AG10803 (cell line): ENCODE measurements at places on chromosomes 6 and 20.

GRCh38 chr20:49559411-49560081, 8.4 kb downstream of the PTGIS start:
- DNase-seq, result peak; percentile 99

DNA sequence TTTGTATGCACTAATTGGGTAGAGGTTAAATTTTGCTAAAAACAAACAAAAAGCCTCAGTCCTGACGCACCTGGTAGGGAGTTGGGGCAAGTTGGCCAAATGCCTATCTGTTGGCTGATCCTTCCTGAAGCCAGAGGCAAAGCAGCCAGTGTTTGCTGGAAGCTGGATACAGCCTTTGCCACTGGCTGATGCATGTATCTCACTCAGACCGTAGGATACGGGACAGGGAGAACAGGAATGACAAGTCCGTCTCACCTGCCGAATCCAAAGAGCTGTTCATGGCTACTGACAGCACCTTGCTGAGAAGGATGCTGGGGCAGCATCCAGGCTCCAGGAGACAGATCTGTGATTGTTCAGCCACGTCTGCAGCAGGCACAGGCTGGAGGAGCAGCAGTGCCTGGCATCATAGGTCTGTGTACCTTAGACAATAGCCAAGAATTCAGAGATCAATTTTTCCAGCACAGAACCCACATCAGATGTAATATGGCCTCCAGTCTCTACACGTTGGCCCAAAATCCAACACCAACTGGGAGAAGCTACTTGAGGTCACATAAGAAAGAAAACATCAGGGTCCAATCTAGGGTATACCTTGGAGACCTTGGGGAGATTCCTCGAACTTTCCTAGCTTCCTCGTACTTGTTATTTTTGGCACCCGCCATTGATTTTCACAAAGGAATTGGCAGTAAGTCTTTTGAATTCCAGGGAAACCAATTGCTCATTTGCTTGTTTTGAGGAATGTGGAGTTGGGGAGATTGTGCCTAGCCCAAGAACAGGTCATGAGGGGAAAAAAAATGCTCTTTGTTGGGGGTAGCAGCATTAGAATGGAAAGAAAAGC, 108.5 kb upstream of the ARMC2 start:
- no peak for DNase-seq

GRCh38 chr20:46709055-46709458, 392 bp upstream of the SLC2A10 start:
- DNase-seq, result no peak

DNA sequence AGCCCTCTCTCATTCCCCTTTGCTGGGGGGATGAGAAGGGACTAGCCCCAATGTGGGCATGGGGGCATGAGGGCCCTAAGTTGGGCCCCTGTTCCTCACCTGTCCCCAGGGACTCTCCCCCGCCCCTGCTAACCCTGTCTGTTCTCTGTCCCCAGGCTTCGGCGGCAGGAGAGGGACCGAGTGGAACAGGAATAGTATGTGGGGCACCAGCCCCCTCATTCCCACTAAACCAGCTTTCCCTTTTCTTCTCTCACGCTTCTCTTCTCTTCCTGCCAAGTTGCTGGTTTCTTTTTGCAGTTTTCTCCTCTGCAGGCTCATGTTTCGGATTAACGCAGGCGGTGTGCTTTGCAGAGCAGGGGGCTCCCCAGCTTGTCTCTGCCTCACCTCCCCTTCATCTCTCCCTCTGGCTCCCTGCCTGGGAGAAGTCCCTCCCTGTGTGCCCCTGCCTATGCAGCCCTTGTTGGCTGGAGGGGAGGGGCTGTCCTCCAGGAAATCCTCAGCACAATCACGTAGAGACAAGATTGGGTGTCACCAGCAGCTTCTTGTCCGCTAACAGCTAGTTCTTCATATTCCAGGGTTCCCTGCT, 7.9 kb downstream of the TMEM63B start:
- DNase-seq, result no peak
